Kidney (tissue), 22 donors: ENCODE measurements at places on chromosomes 7 and 10. TPM values are rescaled to one million over a fixed set of nuclear protein-coding genes. Genes with fewer than 3 reads are reported as not detected.

Gene PNLIPRP3
- not detected for total RNA-seq

Gene ADRA2A
- 7.8 TPM for total RNA-seq

Gene PRLHR
- total RNA-seq, result not detected

Gene ZNF117
- 12.6 TPM for total RNA-seq

Gene GJD4
- total RNA-seq, result not detected

Gene CLRN3
- 9.4 TPM for total RNA-seq

Gene MMD2
- not detected for total RNA-seq

Gene WDR86
- 5.9 TPM for total RNA-seq

Gene CYP2C9
- 2.9 TPM for total RNA-seq

Gene ARMC3
- 5.5 TPM for total RNA-seq

DNA sequence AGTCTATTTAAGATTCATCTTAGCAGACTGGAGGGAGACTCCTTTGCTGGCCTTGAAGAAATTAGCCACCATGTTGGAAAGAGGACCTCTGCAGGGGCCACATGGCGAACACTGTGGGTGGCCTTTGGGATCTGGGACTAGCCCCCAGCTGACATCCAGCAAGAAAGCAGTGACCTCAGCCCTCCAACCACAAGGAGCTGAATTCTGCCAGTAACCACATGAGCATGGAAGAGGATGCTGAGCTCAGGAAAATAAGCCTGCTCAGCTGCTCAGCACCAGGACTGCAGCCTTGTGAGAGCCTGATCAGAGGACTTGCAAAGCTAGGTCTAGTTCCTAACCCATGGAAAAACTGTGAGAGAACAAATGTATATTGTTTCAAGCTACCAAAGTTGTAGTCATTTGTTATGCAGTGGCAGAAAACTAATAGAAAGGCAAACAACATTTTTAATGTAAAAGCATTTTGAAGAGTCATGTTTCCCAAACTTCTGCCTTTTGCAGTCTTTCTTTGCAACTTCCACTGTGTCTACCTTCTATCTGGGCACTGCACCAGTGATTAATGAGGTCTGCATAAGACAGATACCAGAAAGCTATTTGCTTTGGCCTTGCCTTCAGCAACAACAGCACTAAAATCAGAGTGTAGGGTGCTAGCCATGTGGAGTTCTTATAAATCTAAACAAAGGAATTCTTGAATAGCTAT lies 183.7 kb downstream of the FGFR2 start:
- no peak for DNase-seq

GRCh38 chr10:71248210-71248609 lies 35.8 kb downstream of the UNC5B start:
- no peak for DNase-seq

GRCh38 chr7:16524332-16524731 lies 2.3 kb upstream of the LRRC72 start:
- no peak for DNase-seq

DNA sequence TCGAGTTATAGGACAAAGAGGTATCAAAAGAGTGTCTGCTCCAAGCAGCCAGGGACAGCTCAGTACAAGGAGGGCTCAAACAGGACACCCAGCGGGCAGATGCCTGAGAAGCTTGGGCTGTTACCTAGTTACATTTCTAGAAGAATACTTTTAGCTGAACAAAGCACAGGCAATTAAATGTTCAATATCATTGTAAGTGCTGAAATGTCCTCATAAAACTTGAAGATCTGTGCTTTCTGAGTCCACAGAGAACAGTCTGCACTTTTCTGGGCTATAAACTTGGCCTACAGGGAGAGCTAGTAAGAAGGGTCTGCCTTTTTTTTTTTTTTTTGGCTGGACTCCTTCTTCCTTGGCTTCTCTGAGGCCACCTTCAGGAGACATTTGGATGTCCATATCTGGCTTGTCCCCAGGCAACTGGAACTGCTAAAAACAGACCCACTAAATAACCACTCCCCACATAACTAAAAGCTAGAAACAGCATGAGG lies 123.2 kb downstream of the SLC16A9 start:
- no peak for DNase-seq

GRCh38 chr7:112723416-112723815 lies 66.8 kb downstream of the TMEM168 start:
- DNase-seq, result no peak

DNA sequence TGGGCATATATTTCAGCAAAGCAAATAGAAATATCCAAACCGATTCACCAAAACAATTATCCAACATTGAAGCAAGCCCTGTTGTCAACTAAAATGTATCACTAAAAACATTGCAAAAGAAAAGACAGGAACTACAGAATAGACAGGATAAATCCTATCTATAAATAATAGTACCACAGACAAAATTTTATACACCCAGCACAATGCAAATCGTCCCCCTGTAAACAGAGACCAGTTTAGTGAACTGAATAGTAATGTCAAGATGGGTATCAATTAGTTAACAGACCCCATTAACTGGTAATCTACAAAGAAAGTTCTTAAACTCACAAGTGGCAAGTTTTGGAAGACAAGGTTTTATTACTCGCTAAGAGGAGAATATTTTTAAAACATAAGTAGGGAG lies 4.0 kb downstream of the ZC3HAV1 start:
- DNase-seq, result no peak

GRCh38 chr7:42869131-42870020 lies 42.5 kb downstream of the C7orf25 start:
- DNase-seq, result no peak

- DNase-seq, result no peak
Observed at GRCh38 chr10:11813855-11814567, 9.1 kb upstream of the PROSER2 start.

DNA sequence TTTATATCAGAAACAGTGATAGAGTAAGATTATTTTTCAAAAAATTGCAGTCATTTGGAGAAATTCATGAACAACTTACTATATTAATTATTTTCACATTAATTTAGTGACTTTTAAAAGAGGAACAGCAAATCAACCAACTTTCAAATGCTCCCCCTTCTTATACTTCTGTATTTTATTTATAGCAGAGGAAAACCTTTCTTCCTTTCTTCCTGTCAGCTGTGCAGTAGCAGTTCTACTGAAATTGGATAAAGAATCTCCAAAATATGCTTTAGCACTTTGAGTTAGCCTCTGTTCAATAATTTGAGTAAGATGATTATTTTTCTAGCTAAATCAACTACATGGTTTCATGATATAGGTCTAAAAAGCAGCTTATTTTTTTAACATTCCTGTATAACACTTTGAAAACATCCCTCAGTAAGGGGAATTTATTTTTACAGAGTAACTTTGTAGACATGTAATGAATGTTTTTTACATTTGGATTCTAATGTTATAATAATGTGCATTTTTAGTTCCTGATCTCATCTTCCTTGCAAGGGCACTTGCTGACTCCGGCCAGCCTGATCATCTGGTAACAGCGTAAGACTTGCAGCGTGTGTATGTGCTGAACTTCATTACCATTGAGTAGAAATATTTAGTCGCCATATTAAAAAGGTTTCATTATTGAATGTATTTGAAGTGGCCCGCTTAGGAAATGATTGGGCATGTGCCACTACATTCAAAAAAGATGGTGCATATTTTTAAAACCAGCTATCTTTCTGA lies 158.3 kb upstream of the HDAC9 start:
- no peak for DNase-seq

DNA sequence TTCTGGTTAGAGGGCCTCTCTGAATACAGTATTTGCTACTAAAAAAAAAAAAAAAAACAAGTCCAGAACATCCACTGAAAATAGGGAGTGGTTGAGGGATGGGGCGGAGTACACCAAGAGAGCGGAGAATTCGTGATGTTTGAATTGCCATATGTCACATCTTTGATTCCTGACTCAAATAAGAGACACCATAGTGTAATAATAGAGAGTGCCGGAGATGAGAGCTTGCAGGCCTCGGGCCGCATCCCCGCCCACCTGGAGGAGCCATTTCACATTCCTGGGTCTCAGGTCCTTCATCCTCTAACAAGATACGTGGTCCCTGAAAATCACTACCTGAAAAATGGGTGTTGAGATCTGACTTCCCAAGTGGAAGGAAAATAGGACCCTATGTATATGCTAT lies 46.8 kb downstream of the KIAA1549 start:
- DNase-seq, result no peak

- no peak for DNase-seq
Observed at GRCh38 chr7:156979711-156980110, 30.2 kb downstream of the NOM1 start.

GRCh38 chr7:29161231-29161630 lies 14.9 kb upstream of the CPVL start:
- no peak for DNase-seq

GRCh38 chr7:70771451-70771850 lies 360.5 kb upstream of the GALNT17 start:
- DNase-seq, result no peak

DNA sequence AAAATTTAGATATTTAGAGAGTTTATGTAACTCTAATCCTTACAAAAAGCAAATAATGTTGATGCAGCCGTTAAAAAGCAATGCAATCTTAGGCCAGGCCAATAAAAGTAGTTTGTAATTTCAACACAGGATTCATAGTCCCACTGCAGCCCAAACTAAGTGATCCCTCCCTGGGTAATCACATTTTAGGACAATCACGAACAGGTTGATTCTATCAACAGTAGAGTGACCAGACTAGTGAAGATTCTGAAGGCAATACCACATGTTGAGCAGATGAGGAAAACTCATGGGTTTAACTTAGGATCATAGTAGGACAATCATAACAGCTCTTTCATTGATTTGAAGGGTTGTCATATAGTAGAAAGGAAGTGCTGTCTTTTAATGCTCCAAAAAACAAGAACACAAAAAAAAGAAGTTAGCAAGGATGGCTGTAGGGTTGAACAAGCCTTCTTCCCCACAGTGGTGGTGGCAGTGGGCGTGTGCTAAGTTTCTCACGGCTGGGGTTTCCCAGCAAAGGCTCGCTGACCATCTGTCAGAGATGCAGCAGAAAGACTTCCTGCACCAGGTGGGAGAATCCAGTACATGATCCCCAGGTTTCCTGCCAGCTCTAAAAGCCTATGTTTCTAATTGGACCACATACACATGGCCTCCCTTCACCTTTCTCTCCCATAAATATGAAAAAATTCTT lies 212.2 kb downstream of the CHRM2 start:
- DNase-seq, result no peak

DNA sequence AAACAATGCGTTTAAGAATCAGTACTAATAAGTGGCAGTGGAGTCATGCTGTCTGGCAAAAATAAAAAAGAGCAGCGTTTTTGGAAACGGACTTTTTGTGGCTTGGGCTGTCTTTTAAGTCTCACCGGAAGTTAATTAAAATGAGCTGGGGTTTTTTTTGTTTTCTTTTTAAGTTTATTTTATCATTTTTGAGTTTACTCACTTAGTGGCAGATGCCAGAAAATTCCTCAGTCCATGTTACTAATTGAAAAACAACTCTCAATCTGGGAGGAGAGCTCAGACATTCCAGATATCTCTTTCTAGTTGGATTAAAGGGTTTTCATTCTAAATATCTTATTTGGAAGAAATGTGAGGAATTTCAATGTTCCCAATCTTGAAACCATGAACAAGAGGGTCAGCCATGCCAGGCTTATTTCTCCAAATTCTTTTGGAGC lies 133.8 kb upstream of the AGR3 start:
- no peak for DNase-seq

DNA sequence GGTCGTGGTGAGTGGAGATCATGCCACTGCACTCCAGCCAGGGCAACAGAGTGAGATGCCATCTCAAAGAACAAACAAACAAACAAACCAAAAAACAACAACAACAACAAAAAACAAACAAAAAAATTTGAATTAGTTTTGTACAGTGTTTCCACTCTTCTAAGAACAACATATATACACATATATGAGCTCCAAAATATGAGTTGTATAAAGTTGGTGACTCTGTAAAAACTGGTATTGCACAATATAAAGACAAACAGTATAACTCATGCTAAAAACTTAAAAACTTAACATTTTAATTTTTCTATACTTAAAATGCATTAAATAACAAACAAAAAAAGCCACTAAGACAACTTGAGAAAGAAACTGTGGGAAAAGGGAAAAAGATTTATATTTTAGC lies 46.0 kb downstream of the AKR1B15 start:
- no peak for DNase-seq

DNA sequence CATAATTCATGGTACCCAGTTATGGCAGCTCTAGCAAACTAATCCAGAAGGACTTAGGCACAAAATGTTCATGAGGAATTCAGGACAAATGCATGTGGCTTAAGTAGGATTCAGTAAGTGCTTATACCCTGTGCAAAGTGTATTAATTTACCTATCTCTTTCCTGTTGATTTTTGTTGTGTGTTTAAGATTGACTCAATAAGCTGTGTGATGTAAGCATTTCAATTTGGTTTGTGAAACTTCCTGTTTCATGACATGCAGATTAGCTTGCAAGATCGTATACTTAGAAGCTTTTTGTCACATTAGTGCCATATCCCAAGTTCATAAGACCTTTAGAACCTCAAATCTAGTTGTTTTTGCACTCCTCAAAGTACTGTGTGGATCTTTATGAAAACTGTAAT lies 416.7 kb downstream of the ARL4A start:
- no peak for DNase-seq

DNA sequence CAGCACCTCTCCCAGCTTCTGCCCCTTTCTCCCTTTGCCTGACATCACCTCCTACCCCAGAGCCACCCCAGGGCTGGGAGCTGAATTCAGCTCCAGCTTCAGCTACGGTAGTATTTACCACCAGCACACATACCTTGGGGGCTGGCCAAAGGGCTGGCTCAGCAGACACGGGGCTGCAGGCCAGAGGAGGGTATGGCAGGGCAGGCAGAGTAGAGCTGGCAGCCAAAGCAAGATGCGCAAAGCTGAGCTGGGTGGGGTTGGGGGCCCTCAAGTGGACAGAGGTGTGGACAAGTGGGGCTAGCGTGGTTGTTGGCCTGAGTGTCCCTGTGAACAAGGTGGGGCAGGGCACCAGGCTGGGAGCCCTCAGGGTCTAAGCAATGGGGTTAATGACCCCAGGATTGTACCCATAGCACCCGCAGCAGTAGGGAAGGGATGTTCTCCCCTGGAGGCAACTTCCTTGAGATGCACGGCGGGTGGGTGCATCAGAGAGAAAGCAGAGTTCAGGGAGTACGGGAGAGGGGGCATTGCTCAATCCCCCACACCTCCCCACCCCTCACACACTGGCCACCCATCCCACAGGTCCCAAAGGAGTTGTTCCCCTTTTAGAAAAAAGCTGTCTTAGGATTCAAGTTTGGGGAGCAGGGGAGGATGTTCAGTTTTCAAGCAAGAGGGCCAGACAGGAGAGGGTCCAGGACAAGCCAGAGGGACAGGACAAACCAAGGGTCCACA lies 8.0 kb downstream of the VSIR start:
- no peak for DNase-seq
